ENCODE measurements at places on chromosomes 2 and 18. TPM values are rescaled to one million over a fixed set of nuclear protein-coding genes. Genes with fewer than 3 reads are reported as not detected.

- no peak for DNase-seq
Measured at GRCh38 chr2:184113696-184114403, 484.5 kb upstream of the ZNF804A start.

- DNase-seq: no peak
Measured at GRCh38 chr18:23244401-23244800, 109.1 kb downstream of the CABLES1 start.

DNA sequence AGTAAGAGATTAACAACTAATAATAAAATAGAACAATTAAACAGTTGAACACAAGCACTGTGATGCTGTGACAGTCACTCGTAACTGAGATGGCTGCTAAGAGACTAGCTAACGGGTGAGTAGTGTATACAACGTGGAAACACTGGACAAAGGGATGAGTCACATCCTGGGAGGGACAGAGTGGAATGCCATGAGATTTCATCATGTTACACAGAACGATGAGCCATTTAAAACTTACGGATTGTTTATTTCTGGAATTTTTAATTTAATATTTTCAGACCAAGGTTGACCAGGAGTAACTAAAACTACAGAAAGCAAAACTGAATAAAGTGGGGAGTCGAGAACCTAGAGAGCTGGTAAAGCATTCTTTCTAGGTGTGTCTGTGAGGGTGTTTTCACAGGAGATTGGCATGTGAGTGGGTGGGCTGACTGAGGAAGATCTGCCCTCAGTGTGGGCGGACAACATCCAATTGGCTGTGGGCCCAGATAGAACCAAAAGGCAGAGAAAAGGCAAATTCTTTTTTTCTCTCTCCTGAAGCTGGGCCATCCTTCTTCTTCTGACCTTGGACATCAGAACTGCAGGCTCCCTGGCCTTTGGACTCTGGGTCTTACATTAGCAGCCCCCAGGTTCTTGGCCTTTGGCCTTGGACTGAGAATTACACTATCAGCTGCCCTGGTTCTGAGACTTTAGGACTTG lies 14.6 kb downstream of the TMSB10 start:
- DNase-seq: peak; percentile 80

DNA sequence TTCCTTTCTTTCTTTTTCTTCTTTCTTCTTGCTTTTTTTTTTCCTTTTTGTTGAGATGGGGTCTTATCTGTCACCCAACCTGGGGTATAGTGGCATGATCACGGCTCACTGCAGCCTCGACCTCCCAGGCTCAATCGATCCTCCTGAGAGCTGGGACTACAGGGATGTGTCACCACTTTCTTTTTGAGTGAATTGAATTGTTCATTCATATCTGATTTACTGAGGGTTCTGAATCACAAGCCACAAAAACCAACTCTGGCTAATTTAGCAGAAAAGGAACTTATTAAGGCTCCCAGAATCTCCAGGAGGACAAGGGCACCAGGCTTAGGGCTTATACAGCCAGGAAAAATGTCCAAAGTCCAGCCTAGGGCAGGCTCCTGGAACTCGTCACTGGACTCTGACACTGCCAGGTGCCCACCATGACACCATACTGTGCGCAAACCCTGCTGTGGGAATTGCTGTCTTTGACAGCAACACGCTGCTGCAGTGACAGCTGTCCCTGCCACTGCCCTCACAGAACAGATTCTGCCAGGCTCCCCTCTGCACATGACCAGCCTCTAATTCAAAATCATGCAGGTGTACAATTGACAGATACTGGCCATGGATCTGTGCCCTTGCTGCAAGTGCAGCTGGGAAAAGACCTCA lies 42.9 kb upstream of the EML6 start:
- DNase-seq: peak; percentile 80

- no peak for DNase-seq
Measured at GRCh38 chr2:113406114-113406513, 31.4 kb upstream of the ZNG1B start.

GRCh38 chr2:141207036-141207385 lies 923.8 kb downstream of the LRP1B start:
- no peak for DNase-seq

- no peak for DNase-seq
Measured at GRCh38 chr2:47618272-47618552, 164.7 kb upstream of the MSH6 start.

The CXCR1 gene
- not detected for total RNA-seq

The RFX8 gene
- 0.49 TPM for total RNA-seq

The IL1R2 gene
- total RNA-seq: 1.6 TPM

The ITGB6 gene
- not detected for total RNA-seq

All from activated CD4-positive, alpha-beta T cell treated with anti-CD3 and anti-CD28 coated beads, Interleukin-2, amount 10 ng/mL, durations not matched to agents 24 days and 14 days (primary cell).